ENCODE measurements at places on chromosomes 7 and 10. TPM values are rescaled to one million over a fixed set of nuclear protein-coding genes. Genes with fewer than 3 reads are reported as not detected.

ZNF727 gene
- total RNA-seq: not detected

IGFBP1 gene
- total RNA-seq: not detected

HTR5A gene
- not detected for total RNA-seq

AVPI1 gene
- total RNA-seq: 21.0 TPM

ALKBH4 gene
- 11.0 TPM for total RNA-seq

HKDC1 gene
- total RNA-seq: 0.77 TPM

NPFFR1 gene
- under 0.01 TPM for total RNA-seq

SSC4D gene
- total RNA-seq: 0.47 TPM

HOXA13 gene
- total RNA-seq: not detected

FRMD4A gene
- 12.9 TPM for total RNA-seq

ZCWPW1 gene
- total RNA-seq: 2.1 TPM

CYP3A7 gene
- total RNA-seq: 1.1 TPM

ZNF365 gene
- total RNA-seq: 0.94 TPM

ELMO1 gene
- 0.16 TPM for total RNA-seq

NUTM2B gene
- 0.16 TPM for total RNA-seq

FAM25G gene
- not detected for total RNA-seq

NPS gene
- total RNA-seq: not detected
